Bone marrow (tissue), 2 donors: ENCODE measurements at places on chromosomes 1 and 21.

- DNase-seq, result no peak
Observed at GRCh38 chr1:168390271-168390670, 109.6 kb downstream of the TBX19 start.

GRCh38 chr21:32795802-32796559 lies 24.4 kb upstream of the PAXBP1 start:
- DNase-seq, result no peak

- DNase-seq, result no peak
Observed at GRCh38 chr1:20974069-20974468, 187.0 kb upstream of the HP1BP3 start.

DNA sequence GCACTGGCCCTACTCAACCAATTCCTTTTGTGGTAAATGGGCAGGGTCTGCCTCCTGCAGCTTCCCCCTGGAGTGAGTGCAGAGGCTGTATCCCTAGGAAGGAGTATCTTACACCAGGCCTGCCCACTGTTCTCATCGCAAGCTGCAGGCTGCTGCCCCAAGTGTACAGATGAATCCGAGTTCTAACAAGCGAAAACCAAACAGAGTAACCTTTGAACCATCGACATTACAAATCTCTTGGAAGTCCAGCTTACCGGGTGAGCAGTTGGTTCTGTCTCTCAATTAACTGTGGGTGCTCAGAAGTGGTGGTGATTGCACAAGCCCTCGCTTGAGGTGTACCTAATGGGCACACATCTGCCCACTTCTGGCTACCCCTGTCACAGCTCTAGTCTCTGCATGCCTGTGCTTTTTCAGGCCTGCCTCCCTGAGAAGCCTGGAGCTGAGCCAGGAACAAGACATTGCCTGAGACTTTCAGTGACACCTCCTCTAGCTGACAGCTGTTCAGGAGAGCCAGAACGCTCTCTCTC lies 22.7 kb downstream of the INAVA start:
- no peak for DNase-seq

DNA sequence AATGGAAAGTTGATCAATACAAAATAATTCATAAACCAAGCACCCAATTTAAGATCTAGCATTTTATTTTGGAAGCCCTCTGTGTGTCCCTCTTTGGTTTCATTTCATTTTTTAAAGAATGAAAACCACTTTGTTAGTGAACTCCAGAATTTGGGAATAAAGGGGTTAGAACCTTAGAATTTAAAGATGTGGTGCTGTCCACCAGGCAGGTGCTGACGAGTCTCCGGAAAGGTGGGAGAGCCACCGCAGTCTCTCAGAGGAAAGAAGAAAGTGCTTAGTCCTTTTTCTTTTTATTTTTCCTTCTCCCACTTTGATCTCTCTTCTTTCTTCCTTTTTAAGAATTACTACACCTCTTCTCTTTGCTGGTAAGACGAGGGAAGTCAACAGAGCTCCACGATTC lies 20.5 kb upstream of the HIVEP3 start:
- no peak for DNase-seq

DNA sequence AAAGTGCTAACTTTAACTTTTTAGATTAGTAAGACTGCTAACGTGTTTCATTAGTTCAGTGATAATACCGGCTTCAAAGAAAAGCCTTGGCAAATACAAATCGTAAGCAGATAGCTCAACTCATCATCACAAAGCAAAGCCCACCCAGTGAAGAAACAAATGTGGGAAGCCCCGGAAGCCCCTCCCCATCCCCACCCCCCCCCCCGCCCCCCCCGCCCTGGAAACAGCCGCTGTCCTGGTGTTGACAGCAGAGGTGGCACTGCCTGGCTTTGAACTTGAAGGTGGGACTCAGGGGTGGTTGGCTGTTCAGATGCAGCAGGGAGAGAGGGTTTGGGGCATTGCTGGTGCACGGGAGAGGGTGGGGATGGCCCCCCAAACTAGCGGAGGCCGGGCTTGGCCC lies 14.1 kb downstream of the PDXK start:
- no peak for DNase-seq

GRCh38 chr21:39178421-39178820 lies 4.8 kb downstream of the PSMG1 start:
- DNase-seq, result no peak

GRCh38 chr1:167668108-167668507 lies 38.1 kb downstream of the RCSD1 start:
- no peak for DNase-seq

DNA sequence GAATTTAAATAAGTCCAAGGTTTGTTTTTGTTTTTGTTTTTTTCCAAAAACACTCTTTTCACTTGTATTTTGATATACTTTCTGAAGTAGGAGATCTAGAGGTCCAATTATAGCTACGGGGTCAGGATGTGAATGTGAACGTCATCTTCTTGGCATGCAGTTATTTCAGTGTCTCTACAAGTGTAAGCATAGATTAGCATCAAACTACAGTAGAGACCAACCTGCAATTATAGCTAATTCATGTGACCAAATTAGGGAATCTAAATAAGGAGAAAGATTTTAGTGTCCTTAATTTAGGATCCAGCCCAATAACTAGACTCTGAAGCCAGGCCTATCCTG lies 107.3 kb upstream of the PALMD start:
- DNase-seq, result no peak

- no peak for DNase-seq
Observed at GRCh38 chr1:169853341-169853740, 40.4 kb downstream of the SCYL3 start.

GRCh38 chr1:56287721-56288120 lies 291.6 kb downstream of the PLPP3 start:
- no peak for DNase-seq

GRCh38 chr1:218351391-218352074 lies 6.4 kb downstream of the TGFB2 start:
- peak; percentile 33 for DNase-seq

DNA sequence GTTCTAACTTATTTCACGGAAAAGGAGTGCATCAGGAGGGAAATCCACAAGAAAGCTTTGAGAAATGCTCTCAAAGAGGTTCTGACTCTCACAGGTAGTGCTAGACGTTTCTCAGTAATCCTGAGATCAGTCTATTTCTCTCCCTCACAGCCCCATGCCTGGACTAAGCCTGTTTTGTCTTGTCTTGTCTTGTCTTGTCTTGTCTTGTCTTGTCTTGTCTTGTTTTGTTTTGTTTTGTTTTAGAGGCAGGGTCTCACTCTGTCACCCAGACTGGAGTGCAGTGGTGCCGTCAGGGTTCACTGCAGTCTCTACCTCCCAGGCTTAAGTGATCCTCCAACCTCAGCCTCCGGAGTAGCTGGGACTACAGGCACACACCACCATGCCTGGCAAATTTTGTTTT lies 133.3 kb upstream of the SGIP1 start:
- DNase-seq, result no peak

DNA sequence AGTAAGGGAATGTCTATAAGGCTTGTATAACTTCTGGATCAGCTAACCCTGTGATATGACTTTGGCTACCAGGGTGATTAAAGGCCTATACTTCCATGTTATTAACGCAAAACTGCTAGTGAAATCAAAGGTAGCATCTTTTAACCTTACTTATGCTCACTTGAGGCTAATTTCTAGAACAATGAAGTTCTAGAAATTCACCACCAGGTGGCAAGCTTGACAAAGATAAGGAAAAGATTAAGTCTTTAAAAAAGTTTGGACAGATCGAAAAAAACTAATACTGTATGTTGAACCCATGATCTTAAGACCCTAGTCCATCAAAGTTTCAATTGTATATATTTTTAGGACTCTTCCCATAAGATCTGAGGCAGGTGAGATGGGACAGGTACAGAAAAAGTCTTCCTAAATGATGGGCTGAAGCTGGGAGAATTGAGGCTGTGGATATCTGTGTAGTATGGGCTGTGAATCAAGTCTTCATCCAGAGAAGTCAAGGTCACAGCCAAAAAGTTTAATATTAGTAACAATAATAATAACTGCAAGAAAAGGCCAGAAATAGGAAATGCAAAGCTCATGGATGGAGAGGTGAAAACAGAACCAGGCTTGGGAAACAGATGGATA lies 18.8 kb downstream of the KYAT3 start:
- DNase-seq, result peak; percentile 49

GRCh38 chr1:114347431-114348209 lies 163.4 kb downstream of the TRIM33 start:
- DNase-seq, result no peak

- DNase-seq, result no peak
Observed at GRCh38 chr1:161676958-161677689, 14.2 kb downstream of the FCGR2B start.

- DNase-seq, result no peak
Observed at GRCh38 chr1:53550201-53550741, 91.1 kb downstream of the DMRTB1 start.

- no peak for DNase-seq
Observed at GRCh38 chr1:50415235-50416149, 7.8 kb downstream of the DMRTA2 start.

GRCh38 chr1:42944246-42944928 lies 14.3 kb downstream of the SLC2A1 start:
- no peak for DNase-seq

DNA sequence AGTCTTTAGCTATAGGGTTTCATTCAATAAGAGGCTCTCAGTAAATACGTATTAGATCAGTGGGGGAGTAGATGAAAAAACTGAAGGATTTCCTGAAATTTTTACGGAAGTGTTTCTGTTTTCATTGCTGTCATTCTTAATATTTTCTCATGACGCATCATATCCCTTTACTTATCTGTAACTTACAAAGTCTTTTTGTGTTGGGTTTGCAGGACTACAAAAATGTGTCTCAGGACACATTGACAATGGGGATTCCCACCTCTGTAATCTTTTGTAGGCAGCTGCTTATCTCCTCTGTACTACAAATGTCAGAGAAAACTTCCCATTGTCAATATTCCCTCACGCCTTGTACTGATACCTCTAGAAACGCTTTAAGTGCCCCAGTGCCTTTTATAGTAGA lies 35.5 kb downstream of the CRP start:
- no peak for DNase-seq

DNA sequence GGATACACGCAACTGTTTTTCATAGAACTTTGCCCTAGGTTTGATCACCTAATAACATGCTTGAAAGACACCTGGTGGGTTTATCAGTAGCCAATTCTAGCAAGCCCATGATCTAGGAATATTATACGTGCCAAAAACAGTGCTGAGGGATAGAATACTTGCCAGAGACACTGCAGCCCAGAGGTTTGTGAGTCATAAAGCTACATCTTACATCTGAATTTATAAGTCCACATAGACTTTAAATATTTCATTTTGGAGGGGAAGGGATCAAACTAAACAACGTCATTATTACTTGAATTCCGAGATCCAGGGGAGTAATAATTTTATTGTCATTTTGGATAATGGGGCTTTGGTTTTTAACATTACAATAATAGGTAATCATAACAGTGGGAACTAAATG lies 31.7 kb downstream of the RGL1 start:
- no peak for DNase-seq

DNA sequence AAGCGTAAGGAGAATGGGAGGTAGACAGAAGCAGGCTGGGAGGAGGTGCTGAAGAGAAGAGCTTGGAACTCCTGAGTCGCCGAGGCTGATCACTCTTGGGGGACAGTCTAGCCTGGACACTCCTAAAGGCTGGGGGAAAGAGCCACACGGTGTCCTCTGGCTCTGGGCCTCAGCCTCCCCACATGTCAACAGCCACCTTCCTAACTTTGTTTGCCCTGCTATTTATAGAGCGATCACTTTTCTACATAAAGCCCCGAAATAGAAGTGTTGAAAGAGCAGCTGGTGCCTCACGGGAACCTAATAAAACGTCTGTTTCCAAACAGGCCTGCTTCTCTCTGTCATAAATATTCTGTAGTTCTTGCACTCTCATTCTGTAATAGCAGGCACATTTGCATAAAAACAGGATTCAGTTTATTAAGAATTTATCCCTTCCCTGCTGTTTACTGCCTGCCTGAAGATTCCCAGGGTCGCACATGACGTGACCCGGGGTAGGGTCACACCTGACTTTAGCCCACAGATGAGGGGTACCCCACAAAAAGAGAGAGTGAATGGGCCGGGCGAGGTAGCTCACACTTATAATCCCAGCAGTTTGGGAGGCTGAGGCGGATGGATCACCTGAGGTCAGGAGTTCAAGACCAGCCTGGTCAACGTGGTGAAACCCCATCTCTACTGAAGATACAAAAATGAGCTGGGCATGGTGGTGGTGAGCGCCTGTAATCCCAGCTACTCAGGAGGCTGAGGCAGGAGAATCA lies 212.5 kb downstream of the TOMM20 start:
- DNase-seq, result peak; percentile 28

- DNase-seq, result peak; percentile 79
Observed at GRCh38 chr1:84143796-84144565, at the start of gene PRKACB. Gene PRKACB (plus strand): TSS chr1:84144271. CDS start chr1:84144362, 91 bp downstream.

- no peak for DNase-seq
Observed at GRCh38 chr1:7223334-7224080, 438.3 kb downstream of the CAMTA1 start.

- DNase-seq, result no peak
Observed at GRCh38 chr1:171973421-171973820, 132.1 kb downstream of the DNM3 start.

- no peak for DNase-seq
Observed at GRCh38 chr1:81144240-81144825, 656.4 kb upstream of the ADGRL2 start.

- no peak for DNase-seq
Observed at GRCh38 chr1:179937668-179938254, 16.8 kb upstream of the CEP350 start.

GRCh38 chr1:30888975-30889374 lies 19.6 kb downstream of the SDC3 start:
- DNase-seq, result no peak

DNA sequence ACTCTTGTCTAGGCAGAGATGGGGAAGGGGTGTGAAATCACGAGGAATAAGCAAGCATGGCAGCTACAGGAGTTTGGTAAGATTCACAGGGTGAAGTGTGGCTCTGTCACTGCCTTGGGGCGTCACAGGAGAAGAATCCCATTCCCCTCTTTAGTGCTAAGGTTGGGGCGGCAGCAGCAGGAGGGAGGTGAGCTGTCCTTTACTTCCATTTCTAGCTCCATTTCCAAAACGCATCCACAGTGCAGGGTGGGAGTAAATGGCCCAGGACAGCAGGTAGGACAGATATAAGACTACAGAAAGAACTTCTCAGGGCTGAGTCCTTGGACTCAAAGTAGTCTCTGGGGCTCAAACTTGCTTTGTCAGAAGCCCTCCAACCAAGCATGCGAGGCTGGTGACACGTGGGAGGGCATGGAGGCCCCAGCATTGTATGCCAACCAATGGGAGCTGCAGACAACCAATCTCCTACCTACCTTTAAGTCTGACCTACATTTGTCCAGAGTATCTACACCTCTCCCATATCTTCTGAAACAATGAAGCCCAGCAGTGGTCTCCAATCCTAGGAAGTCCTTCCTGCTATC lies 8.5 kb downstream of the MEF2D start:
- DNase-seq, result no peak

DNA sequence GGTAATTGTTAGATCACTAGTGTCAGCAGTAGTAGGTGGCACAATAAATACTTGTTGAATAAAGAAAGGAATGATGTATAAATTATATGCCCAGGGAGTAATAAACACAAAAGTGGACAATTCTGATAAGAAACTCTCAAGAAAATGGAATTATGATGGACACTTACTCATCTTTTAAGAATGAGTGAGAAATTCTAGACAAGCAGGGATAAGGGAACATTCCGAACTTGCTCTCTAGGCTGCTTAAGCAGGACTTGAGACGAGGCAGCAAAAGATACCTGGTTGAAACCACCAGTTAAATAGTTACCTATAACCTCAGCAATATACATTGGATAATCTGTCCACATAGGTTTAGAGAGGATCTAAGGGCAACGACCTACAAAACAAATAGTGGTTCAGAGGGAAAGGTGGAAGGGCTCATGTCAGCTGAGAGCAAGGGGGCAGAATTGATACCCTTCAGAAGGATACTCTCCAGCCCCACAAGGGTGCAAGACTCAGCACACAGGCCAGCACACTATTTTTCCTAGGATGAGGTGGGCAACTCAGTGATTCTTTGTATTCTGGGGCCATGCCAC lies 46.3 kb downstream of the XCL2 start:
- DNase-seq, result no peak
